ENCODE measurements at places on chromosomes 6 and 20.

DNA sequence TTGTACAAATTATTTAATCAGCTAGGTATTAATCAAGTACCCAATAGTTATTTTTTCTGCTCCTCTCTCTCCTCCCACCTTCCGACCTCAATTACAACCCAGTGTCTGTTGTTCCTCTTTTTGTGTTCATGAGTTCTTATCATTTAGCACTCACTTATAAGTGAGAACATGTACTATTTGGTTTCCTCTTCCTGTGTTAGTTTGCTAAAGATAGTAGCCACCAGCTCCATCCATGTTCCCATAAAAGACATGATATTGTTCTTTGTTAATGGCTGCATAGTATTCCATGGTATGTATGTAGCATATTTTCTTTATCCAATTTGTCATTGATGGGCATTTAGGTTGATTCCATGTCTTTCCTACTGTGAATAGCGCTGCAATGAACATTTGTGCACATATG lies 652.8 kb upstream of the CITED2 start:
- DNase-seq: no peak

GRCh38 chr6:168231393-168231957 lies 88.1 kb downstream of the DACT2 start:
- no peak for DNase-seq

GRCh38 chr6:164563924-164564323 lies 745.5 kb downstream of the C6orf118 start:
- DNase-seq: no peak

DNA sequence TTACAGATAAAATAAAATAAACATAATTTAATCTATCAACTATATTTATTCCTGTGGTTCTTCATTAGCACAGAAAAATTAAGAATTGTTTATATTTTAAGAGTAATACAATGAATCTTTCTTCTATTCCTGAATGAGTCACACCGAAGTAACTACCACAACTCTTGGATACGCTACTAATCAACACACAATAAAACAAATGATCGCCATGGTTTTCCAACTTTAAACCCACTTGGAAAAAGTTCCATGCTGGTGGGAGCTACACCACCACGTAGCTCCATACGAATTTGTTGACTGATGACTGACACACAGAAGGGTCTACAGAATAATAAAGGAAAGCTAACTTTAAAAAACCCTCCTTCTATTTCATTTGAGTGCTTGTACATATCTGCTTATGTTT lies 135.8 kb upstream of the NEDD9 start:
- DNase-seq: no peak

DNA sequence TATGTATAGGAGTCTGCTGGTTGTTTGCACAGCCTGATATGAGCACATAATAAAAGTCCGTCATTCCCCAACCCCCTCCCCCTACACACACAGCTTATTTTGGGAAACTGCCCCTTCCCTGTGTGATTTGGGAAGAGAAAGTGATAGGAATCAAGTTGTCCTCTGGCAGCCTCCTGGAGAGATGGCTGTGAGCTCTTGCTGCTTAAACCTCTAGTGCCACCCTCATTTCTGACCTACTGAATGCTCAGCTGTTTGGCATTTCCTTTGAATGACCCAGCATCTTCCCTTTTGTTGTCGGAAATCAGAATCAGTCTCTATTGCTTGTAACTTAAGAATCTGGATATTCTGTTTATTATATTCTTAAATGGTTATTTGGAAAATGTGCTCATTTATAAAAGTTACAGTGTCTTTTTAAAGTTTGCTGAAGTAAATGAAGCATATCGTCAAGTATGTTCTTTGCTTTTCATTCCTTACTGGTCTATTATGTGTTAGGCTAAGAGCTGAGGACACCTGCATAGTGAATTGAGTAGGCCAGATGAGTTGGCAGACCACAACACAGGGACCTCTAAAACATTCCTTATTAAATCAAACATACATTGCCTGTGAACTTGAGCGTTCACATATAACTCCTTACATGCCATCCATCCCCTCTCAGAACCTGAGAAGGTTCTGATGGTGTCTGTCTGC lies 5.5 kb downstream of the RWDD2A start:
- no peak for DNase-seq

DNA sequence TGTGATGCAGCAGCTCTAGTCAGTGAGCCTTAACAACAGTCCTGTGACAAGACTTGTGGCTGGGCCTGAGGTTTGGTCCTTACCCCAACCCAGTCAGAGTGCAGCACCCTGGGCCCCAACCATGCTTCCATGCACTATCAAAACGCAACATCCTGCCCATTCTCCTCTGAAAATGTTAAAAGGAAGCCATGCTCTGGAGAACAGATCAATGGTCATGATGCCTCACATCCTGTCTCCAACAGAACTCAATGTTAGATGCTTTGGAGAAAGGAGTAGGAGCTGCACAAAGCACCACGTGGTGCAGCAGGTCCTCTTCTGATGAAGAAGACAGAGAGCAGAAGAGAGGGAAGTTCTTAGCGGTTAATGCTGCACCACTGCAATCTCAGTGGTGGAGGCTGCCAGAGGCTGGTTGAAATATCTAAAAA lies 41.9 kb downstream of the TRAM2 start:
- peak; percentile 25 for DNase-seq

- no peak for DNase-seq
Measured at GRCh38 chr20:54140927-54141566, 32.7 kb downstream of the CYP24A1 start.

- no peak for DNase-seq
Measured at GRCh38 chr6:43219814-43220213, 9.5 kb downstream of the DNPH1 start.

DNA sequence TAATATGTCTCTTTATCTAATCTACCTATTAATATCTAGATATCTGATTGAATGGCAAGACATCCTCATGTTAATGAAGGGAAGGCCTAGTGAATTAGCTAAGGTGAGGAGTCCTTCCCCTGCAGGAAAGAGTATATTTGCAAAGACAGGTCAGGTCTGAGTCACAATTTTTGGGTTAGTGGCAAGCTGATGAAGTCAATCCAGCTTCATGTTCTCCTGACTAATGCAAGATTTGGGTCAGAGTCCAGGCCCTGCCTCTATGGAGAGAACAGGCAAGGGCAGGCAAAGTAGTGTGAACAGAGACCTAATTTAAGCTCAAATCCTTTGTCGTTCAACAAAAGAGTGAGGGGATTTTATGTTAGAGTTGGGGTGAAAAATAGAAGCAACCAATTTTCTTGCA lies 496.7 kb downstream of the BMP2 start:
- DNase-seq: no peak

DNA sequence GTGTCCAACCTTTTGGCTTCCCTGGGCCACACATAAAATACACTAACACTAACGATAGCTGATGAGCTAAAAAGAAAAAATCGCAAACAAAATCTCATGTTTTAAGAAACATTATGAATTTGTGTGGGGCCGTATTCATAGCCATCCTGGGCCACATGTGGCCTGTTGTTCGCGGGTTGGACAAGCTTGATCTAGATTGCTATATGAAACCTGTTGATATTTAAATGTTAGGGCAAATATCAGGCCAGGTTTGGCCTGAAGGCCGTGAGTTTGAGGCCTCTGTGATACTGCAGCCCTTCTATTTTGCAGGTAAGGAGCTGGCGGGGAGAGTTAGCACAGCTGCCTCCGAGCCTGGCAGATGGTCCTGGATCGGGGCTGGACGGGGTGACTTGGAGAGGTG lies 99.0 kb downstream of the CEBPB start:
- no peak for DNase-seq

GRCh38 chr6:105835373-105835772 lies 250.8 kb upstream of the PRDM1 start:
- DNase-seq: no peak

DNA sequence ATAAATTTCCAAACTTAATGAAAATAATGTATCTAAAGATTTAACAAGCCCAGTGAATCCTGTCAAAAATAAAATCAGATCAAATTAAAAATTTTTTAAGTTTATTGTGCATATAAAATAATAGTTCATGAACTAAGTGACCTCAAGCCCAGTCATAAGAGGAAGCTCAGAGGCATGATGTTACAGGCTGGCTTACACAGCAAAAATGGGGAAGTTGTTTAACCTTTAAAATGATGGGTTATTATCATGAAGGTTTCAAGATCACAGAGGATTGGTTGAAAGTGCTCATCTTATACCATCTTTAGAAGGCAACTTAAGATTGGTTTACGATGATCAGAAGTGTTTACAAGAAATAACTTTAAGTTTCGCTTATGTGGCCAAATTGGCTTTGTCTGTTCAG lies 102.5 kb downstream of the PAK5 start:
- DNase-seq: no peak

- no peak for DNase-seq
Measured at GRCh38 chr20:33645396-33645795, 16.7 kb upstream of the C20orf144 start.

GRCh38 chr6:25450469-25451198 lies 171.5 kb downstream of the CARMIL1 start:
- DNase-seq: no peak

- no peak for DNase-seq
Measured at GRCh38 chr20:9977629-9978028, 57.2 kb upstream of the ANKEF1 start.

- DNase-seq: no peak
Measured at GRCh38 chr20:16917636-16918035, 169.5 kb downstream of the OTOR start.

- no peak for DNase-seq
Measured at GRCh38 chr20:54479138-54479906, 3.9 kb downstream of the DOK5 start.

DNA sequence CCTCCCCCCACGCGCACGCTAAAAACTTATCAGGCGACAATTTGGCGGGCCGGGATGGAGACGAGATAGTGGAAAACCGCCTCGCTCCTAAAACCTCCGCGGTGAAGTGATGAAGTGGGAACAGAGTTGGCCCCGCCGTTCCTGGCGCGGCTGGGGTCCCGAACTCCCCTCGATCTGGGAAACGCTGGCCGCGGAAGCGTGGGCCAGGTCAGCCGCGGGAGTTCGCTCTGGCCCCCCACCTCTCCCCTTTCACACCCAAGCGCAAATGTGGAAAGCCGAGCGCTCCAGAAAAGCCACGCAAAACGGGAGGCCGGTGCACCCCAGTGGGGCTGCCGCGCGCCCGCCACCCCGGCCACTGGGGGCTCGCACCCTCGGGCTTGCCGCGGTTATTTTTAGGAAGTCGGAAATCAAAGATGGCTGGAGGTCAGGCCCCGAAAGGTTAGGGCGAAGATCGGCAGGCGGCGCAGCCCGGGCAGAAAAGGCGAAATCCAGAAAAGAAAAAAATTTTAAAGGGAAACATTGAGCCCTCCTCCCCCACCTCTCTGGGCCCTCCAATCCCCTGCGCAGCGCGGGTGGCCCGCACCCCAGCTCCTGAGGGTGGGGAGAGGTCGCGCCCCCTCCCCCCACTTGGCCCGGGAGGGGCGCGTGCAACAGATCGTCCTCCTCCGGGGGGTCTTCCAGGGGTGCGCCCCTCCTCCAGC lies 1.0 kb downstream of the SALL4 start:
- no peak for DNase-seq
